GM23338 (cell line): ENCODE measurements at places on chromosomes 5 and 9. TPM values are rescaled to one million over a fixed set of nuclear protein-coding genes. Genes with fewer than 3 reads are reported as not detected.
A peak's percentile ranks its signal among the peaks of the same experiment; 100 is the strongest.

Gene ZNF300
- total RNA-seq, result 22.3 and 25.9 TPM in 2 replicates

Gene C5orf46
- total RNA-seq, result not detected in 2 replicates

Gene EDIL3
- 59.9 and 61.9 TPM in 2 replicates for total RNA-seq

Gene HRH2
- 5.9 and 6.8 TPM in 2 replicates for total RNA-seq

GRCh38 chr5:168925160-168925559, 346.0 kb upstream of the PANK3 start:
- DNase-seq, result no peak

- no peak for DNase-seq
Observed at GRCh38 chr5:82526540-82526939, 248.4 kb upstream of the RPS23 start.

- DNase-seq, result no peak
Observed at GRCh38 chr9:85662573-85662972, 79.2 kb downstream of the AGTPBP1 start.

DNA sequence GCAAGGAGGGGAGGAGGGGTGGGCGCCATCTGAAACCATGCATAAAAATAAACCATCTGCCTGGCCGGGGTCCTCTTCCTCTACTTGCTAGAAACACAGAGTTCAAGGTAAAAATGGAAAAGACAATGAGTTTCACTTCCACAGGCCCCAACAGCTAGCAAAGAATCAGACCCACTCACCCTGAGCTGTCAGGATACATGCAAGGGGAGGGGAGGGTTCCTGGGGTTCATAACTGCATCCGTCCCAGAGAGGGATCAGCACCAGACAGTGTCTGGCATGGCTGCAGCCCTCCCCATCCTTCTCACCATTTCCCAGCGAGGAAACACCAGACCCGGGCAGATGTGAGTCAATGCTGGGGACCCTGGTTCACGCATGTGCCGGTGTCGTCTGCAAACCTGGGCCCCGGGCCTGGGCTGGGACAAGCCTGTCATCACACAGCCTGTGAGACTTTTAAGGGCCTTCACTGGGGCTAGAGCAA, 55.4 kb downstream of the SEMA4D start:
- DNase-seq, result no peak

GRCh38 chr9:72675586-72675985, 154.2 kb downstream of the TMC1 start:
- DNase-seq, result no peak

GRCh38 chr9:124473310-124473709, 23.1 kb downstream of the ADGRD2 start:
- no peak for DNase-seq

- no peak for DNase-seq
Observed at GRCh38 chr9:124266139-124266825, 8.5 kb downstream of the NEK6 start.

- no peak for DNase-seq
Observed at GRCh38 chr5:176387384-176387925, 943 bp downstream of the NOP16 start.

DNA sequence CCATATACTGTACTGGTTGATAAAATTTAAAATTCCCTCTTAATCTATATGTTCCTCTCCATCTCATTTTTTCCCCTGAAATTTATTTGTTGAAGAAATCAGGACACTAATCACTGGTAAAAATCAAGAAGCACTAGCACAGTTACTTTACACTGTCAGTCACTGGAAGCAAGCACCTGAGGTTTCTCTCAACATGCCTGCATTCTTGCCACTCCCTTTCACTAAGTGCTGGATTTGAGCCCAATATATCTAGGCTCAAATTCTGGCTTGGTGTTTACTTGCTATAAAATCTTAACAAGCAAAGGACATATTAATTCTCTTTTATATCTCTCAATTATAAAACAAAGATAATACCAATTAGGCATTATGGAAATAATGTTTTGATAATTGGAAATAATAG, 58.6 kb downstream of the DIAPH1 start:
- DNase-seq, result peak; percentile 38
